CD4-positive, CD25-positive, alpha-beta regulatory T cell (primary cell): ENCODE measurements at places on chromosomes 4 and X.

DNA sequence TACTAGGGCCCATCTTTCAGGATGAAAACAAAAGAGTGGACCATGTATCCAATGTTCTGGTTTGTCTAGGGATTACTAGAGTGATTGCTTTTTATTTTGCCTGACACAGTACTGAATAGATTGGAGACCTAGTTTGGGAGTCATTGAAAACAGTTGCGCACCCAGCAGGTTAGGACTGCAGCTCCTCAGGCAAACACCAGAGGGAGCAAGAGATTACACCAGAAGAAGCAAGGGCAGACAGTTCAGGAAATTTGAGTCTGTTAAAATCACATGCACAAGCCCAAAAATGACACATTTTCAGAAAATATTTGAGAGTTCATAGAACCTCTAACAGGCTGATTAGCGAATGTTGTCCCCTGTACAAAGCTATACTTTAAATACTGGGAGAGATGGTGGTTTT lies 55.6 kb downstream of the CYLC1 start:
- DNase-seq = no peak

GRCh38 chr4:22191565-22191964 lies 243.0 kb upstream of the KCNIP4 start:
- DNase-seq = no peak

- no peak for DNase-seq
Observed at GRCh38 chr4:177386278-177386815, 55.9 kb downstream of the AGA start.

DNA sequence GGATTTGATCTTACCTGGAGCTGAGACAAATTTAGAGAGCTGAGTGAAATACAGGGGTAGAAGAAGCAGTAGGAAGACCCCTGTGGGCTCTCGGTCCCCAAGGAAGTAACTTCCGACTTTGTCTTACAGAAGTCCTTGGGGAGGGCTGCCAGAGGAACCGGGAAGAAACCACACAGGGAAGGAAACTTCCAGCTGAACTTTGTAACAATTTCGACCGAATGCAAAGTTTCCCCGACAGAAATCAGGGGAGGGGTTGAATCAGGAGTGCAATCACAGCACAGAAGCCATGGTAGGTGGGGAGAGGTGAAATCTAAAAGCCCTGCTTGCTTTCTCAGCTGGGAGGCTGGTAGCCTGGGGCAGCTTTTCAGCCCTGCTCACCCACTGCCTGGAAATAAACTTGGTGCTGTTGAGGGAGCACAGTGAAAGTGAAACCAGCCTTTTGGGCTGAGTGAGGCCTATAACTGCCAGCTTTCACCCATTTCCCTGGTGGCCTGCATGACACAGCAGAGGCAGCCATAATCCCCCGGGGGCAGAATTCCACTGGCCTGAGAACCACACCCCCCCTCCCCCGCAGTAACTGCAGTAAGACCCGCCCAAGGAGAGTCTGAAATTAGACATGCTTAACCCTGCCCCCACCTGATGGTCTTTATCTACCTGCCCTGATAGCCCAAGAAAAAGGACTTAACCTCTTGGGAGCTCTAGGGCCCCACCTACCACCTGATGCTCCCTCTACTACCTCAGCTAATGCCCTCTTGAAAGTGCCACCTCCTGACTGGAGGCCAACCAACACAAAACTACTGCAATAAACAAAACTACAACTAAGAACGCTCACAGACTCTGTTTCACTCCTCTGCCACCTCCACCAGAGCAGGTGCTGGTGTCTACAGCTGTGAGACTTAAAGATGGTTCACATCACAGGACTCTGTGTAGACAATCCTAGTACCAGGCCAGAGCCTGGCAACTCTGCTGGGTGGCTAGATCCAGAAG lies 248.2 kb downstream of the PARM1 start:
- DNase-seq = no peak

DNA sequence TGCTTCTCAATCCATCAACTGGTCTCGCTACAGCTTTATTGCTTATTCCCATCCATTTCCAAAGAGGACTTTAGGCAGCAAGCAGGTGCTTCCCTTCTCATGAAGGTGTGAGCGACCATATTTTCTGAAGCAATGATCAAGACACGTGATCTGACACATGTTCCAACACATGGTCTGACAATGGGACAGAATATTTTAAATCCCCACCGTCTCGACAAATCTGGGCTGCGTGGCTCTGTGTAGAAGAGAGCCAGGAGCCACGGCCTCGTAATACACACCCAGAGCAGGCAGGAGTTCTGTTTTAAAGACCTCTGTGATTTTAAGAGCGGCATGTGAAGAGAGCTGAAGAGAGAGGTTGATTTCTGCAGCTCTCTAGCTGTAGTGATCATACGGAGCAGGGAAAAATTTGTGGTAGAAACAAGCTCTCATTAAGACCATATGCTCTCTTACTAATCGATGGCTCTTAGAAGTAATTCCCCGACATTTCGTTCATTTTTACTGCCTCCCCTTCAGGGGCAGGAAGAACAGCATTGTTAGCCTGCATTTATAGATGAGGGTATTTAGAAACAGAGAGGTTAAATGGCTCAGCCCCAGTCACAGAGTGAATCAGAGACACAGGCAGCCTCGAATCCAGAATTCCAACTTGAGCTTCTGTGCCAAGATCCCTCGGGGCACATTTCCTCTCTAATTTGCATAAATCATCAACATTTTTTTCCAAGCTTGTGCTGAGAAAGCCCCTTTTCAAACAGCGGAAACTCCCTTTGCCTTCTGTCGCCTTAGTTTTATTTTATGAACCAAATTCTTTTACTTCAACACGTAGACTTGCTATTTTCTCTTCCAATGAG lies 91.0 kb upstream of the BCOR start:
- no peak for DNase-seq

DNA sequence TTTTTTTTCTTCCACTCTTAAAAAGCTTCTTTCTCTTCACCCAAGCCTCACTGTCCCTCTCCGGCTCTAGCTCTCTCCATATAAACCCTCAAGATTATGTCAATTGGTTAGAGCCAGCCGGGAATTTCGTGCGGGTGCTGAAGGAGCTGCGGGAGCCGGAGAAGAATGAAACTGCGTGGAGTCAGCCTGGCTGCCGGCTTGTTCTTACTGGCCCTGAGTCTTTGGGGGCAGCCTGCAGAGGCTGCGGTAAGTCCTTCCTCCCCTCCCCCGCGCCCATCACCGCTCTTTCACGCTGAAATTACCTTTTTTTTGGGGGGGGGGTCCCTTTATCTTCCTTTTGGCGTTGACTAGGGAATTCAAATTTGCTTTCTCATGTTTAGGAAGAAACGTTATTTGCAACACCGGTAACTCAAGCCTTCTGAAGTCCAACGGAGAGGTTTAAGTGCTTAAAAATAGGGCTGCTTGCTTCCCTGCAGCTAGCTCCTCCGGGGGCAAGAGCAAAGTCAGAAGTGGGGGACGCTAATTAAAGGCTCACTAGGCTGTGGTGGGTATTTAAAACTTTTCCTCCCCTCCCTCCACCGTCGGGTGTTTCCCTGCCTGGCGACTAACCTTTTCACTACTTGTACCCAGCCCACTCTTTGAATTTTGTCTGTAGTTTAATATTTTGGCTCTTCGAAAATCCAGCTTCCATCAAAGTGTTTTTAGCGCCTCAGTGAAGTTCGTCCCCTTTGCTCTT lies 491 bp downstream of the COL4A5 start:
- DNase-seq = no peak

- no peak for DNase-seq
Observed at GRCh38 chrX:9897761-9898161, 69.4 kb upstream of the CLDN34 start.

DNA sequence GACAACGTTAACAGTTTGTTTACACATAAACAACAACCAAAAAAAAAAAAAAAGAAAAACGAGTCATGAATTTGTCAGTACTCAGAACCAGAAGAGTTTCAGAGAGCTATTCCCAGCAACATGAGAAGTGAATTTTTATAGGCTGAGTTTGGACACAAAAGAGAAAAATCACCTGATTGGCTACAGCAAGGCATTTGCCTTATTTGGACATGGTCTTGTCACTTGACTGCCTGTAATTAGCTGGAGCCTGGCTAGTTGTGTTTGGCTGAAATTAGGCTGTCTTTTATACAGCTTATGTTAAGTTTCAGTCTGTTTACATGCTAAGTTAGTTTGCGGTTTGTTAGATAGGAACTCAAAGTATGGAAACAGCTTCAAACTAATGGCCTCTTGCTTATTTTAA lies 880 bp upstream of the TEX13A start:
- no peak for DNase-seq

- no peak for DNase-seq
Observed at GRCh38 chr4:109007976-109008375, 245.1 kb upstream of the ETNPPL start.

- no peak for DNase-seq
Observed at GRCh38 chr4:121122661-121123060, 41.5 kb downstream of the TNIP3 start.

DNA sequence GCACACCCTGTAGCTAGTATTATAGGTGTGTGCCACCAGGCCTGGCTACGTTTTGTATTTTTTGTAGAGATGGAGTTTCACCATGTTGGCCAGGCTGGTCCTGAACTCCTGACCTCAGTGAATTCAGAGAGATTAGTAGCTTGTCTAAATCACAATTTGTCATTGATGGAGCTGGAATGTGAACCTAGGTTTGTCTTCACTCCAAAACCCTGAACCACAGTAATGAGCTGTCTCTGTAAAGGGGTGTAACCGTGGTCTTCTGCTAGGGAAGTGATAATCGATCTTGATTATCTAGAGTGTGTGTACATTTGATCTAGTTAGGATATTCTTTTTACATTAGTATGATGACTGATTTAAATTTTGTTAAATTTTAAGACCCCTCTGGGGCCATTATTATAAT lies 8.3 kb downstream of the ARHGAP10 start:
- no peak for DNase-seq

DNA sequence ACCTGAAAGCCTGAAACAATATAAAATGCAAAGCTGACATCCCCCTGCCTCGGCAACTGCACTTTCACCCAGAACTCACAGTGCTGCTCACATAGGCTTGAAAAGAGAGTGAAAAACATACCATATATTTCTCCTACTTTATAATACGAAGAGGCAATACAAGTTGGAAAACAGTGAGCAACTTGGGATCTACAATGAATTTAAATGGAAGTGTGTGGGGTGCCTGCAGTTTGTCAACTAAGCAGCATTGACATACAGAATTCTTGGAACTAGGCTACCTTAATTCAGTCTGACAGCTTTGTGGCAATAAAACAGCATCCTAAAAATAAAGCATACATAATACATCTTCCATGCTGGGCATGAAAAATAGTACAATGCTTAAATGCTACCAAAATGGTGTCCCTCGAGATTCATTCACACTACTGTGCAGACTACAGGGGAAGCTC lies 8.0 kb downstream of the GASK1B start:
- no peak for DNase-seq

DNA sequence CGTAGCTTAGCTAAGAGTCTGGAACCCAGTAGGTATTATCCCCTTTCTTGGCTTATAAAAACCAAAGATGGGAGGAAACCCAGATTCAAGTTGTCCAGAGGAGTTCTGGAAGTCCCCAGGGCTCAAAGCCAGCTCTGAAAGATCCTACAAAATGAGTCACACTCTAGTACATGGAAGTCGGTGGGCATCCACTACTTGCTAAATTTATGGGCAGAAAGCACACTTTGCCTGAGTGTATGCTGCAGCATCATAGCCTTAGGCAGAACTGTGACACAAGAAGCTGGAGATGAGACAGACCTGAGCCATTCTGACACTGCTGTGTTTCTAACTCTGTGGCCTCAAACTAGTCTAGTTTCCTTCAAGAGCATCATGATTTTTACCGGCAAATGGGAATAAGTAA lies 429.3 kb downstream of the AFF2 start:
- no peak for DNase-seq

- DNase-seq = no peak
Observed at GRCh38 chr4:40986375-40986774, 228.0 kb downstream of the APBB2 start.

DNA sequence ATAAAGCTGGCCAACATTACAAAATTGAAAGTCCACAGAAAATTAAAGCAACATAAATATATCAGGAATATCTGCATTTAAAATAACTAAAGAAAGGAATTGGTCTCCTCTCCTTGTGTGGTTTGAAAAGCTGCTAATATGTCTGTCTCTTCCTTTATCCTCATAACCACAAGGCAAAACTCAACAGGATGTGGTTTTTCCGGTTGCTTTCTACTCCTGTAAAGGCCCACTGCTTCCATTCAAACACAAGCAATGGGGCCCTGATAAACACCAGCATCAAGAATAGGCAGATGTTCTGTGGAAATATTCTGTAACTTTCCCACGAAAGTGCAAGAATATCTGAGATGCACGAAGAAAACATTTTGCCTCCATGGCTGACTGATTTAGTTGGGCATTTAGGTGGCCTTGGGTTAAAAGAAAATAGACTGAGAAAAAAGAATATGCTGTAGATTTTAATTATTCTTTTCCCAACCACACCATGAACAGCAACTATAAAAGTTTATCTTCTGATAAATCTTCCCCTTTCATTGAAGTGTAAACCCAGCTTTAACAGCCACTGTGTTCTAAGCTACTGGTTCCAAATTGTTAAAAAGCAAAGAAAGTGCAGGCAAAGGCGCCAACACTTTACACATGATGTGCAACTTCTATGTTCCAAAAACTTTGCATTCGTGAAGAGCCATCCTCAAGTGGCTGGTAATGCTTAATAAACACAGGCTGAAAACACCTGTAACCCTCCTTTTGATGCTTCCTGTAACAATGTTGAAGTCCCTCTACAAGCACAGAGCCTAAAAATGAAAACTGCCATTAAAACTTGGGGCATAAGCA lies 50.5 kb upstream of the NDST3 start:
- no peak for DNase-seq
